ENCODE measurements at places on chromosomes 6 and 20.

DNA sequence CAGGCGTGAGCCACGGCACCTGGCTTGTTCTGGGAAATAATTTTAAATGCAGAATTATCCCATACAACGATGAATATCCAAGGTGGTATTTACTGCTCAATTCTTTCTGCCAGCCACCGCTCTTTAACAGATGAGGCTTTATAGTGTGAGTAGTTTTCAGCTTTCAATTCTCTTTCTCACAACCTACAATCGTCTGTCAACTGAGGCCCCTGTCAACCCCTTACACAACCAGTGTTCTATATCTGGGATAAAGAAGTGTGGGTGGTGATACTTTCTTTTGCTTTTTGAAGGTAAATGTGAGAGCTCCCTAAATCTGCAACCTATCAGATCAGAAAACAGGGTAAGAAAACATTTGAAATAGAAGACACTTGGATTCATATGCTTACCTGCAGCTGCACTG is 22.5 kb downstream of the STAU1 start:
- DNase-seq: no peak

GRCh38 chr6:158892266-158892665 is 73.1 kb upstream of the EZR start:
- no peak for DNase-seq

DNA sequence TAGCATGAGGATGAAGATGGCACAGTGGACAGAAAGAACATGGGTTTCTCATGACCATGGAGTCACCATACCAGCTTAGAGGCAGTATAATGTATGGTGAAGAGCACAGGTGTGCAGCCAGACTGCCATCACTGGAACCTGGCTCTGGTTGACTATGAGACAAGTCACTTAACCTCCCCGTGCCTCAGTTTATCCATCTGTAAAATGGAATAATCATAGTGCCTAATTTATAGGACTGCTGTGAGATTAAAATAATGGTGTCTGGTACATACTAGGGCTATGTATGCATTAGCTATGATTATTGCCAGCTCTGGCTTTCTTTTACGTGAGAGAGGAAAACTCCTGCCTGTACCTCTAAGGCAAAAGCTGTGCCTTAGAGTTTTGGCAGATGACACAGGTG is 19.4 kb downstream of the SLC35B3 start:
- no peak for DNase-seq

- DNase-seq: no peak
Observed at GRCh38 chr6:18595774-18596530, 208.8 kb downstream of the RNF144B start.

DNA sequence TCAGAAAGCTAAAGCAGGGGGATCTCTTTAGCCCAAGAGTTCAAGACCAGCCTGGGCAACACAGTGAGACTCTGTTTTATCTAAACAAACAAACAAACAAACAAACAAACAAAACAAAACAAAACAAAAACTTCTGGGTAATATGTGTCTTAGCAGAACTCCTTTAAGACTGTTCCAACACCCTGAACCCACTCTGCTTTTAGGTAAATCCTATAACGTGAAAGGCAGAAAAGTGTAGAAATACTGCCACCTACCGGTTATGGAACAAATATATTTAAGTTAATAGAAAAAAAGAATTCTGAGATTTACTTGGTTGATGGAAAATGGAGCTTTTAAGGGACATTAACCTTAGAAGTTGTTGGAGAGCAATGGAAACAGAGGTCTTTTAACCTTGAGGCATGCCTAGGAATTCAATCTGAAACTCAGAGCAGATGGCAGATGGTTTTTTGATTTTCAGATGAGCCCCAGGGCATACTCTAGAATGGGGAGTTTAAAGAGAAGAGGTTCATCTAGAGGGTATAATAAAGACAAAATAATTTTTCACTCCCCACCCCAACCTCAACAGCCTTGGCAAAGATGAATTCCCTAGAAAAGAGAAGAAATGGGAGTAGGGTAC is 38.5 kb downstream of the SOD2 start:
- no peak for DNase-seq

DNA sequence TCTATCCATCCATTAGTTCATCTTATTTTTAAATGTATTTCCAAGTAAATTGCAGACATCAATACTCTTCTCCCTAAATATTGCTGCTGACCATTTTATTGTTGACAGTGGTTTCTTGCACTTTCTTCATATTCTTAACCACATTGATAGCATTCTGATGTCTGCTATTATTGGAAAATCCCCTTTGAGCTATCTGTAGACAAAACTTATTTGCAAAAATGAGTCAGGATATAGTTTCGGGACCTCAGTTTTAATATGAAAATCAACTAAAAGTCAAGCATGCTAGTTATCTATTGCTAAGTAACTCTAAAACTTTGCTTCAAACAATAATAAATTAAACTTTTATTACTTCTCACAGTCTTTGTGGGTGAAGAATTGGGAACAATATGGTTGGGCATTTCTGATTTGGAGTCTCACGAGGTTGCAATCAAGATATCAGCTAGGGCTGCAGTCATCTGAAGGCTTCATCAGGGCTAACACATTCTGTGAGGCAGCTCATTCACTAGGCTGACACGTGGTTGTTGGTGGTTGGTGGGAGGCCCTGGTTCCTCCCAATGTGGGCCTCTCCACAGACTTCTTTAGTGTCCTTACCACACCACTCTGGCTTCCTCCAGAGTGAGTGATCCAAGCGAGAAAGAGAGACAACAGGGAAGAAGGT is 32.7 kb downstream of the CD109 start:
- no peak for DNase-seq

DNA sequence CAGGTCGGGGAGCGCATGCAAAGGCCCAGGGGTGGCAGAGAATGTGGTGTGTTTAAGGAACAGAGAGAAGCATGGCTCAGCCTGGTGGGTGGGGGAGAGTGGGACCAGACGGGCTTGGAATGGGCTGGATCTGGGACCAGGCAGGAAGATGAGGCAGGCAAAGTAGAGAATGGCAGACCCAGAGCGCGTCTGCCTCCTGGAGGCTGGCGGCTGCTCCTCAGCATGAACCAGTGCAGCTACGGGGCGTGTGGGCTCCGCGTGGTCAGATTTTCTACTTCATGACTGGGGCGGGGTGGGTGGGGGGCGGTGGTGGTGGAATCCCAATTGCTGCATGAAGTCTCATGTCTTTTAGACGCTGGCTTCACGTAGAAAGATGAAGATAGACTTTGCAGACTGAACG is 135.6 kb downstream of the TFAP2C start:
- no peak for DNase-seq

- DNase-seq: no peak
Observed at GRCh38 chr6:166957805-166958076, 1.4 kb upstream of the RNASET2 start.

- no peak for DNase-seq
Observed at GRCh38 chr20:48714764-48715163, 113.0 kb downstream of the PREX1 start.

DNA sequence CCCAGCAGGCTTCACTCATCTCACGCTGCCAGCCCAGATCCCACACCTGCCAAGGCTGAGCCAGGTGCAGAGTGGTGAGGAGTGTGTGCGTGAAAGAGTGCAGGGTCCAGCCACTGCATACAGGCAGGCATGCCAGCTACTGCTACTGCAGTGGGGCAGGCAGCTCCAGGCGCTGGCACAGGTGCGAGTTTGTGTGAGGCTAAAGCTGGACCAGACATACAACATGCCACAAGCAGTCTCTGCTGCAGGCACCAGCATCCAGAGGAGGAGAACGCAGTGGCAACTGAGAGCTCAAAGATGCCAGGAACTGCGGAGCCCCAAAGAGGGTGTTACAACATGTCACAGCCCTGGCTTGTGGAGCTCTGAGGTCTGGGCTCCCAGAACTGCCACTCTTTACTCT is 149.8 kb downstream of the EYS start:
- DNase-seq: no peak

GRCh38 chr6:19715167-19715551 is 122.0 kb upstream of the ID4 start:
- no peak for DNase-seq

DNA sequence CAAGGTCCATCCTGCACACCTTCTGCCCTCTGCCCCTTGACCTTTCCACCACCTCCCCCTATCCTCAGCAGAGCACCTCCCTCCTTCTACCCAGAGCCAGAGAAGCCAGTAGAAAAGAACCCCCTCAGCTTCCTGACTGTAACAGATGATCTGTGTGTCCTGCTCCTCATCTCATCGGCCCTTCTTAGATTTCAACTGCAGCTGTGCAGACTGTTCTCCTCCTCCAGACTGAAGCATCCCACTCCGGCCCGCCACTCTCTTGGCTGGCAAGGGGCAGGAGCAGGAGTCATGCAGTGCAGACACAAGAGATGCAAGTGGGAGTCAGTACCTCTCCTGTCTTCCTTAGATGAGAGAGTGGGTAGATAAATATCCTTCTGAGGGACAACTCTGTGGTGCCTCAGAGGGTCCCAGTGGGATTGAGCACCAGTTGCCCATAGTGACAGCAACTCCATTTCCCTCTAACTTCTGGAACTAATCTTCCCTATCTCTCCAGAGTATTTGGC is 163.5 kb upstream of the MLN start:
- DNase-seq: no peak

DNA sequence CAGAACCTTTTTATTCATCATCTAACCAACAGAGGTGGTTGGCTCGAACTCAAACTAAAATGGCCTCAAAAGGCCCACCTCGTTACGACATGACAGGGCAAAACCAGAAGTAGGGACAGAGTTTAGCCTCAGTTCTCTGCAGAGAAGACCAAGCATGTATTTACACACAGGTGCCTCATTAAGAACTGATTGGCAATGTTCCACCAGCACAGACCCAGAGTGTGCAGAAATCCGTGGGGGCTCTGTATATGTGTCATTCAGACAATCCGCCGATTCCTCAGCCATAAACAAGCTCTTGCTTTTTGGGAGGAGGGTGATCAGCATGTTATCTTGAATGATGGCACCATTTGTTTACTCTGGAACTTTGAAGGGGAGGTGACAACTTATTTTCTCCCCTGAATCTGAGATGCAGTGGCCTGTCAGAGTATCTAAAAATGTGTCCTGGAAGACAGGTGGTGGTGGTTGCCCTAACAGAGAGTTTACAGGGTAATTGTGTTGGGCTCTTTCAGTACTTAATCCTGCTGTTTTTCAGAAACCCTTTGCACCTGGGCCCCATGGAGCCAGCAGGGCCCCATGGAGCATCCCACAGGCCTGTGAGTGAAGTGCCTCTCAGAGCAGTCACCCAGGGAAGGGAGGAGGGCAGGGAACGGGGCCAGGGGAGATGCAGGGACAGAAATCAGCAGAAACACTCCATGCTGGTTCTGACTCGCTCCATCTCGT is 29.1 kb upstream of the C20orf203 start:
- DNase-seq: no peak

Data from cortex of kidney (tissue), 1 donor.